ENCODE measurements at places on chromosomes 5 and 9. TPM values are rescaled to one million over a fixed set of nuclear protein-coding genes. Genes with fewer than 3 reads are reported as not detected.

PDE6A gene
- total RNA-seq = not detected

PCDH12 gene
- 2.1 TPM for total RNA-seq

TXNDC8 gene
- total RNA-seq = not detected

ENTPD2 gene
- 0.55 TPM for total RNA-seq

HMGXB3 gene
- total RNA-seq = 27.0 TPM

SPATA31C1 gene
- total RNA-seq = not detected

HK3 gene
- total RNA-seq = 2.6 TPM
